ENCODE measurements at places on chromosomes 7 and 10.

GRCh38 chr10:96208271-96208670, 63.1 kb downstream of the BLNK start:
- no peak for DNase-seq

GRCh38 chr10:42999385-43000020, 77.4 kb upstream of the RET start:
- DNase-seq: no peak

DNA sequence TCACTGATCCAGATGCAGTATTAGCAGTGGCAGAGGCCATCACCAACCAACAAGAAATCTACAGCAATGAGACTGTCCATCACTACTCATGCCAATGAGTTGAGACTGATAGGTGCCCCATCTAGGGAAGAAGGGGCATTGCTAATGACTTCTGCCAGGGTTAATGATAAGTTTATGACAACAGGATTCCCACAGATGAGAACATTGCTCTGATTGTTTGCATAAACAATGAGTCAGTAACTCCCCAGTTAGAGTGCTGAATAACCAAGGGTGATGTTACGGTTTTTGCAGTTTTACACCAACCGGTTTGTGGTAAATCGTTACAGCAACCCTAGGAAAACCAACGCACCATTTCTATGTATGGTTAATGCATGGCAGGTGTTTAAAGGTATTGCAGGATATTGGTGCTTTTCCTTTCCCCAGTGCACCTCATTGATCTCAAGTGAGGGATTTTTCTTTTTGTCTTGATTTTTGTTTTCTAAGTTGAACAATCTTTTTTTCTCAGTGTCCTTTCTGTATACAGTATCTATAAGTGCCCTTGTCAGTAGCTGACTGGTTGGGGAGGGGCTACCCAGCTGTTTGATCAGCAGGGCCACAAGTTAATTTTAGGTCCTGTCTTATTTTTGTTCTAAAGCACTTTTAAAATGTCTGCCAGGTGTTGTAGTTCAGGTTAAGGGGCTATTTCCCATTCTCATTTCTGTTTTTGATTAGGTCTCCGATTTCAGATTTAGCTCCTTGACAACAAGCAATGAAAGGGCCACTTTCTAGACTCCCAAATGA, 3.9 kb upstream of the CSGALNACT2 start:
- DNase-seq: no peak

- DNase-seq: no peak
These were observed 1213.7 kb downstream of the GATA3 start for GRCh38 chr10:9268176-9268575.

DNA sequence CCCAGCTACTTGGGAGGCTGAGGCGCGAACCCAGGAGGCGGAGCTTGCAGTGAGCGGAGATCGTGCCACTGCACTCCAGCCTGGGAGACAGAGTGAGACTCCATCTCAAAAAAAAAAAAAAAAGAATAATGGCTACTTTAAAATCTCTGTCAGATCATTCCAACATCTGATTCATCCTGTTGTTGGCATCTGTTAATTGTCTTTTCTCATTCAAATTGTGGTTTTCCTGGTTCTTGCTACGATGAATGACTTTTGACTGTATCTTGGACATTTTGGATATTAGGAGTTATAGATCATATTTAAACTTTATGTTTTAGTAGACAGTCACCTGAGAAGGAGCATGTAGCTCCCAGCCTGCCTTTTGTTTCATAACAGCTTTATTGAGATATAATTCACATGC, 8.5 kb downstream of the TPST1 start:
- no peak for DNase-seq

DNA sequence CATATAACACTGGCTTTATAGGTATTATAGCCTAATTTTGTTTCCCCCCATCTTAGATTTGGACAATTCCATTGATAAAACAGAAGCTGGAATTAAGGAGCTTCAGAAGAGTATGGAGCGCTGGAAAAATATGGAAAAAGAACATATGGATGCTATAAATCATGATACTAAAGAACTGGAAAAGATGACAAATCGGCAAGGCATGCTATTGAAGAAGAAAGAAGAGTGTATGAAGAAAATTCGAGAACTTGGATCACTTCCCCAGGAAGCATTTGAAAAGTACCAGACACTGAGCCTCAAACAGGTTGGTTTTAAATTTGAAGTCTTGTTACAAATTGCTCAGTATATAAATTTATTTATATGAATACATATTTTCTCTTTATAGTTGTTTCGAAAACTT, 34.1 kb downstream of the SMC3 start:
- DNase-seq: no peak

DNA sequence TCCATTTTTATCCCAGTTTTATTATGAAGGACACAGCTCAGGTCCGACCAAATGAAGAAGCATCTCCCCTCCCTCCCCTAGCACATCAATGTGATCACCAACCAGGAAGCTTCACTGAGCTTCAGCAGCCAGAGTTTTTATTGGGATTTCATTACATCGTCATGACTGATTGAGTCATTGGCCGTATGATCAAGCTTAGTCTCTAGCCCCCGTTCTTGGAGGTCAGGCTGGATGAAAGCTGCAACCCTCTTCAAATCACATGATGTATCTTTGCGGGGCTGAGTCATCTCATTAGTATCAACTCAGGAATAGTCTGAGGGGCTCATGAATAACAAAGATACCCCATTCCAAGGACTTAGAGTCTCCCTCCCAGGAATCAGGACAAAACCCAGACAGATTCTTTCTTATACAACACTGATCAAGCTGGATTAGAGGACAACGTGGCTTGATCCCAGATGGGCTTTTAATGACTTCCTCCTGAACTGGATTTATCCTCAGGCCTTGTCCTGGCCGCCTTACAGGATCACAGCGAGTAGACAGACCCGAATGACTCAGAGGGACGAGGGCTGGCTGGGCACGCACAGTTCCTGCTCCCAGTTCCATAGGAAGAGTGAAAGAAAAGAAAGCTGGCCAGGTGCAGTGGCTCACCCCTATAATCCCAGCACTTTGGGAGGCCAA, 14.5 kb downstream of the LIMK1 start:
- DNase-seq: no peak

GRCh38 chr10:7944537-7944936, 110.0 kb upstream of the GATA3 start:
- no peak for DNase-seq

- no peak for DNase-seq
These were observed 110.7 kb downstream of the ICA1 start for GRCh38 chr7:8151161-8151725.

- DNase-seq: no peak
These were observed 4.3 kb upstream of the ANKRD61 start for GRCh38 chr7:6026820-6027311.

GRCh38 chr10:99779335-99779734, 3.1 kb upstream of the ABCC2 start:
- DNase-seq: no peak

DNA sequence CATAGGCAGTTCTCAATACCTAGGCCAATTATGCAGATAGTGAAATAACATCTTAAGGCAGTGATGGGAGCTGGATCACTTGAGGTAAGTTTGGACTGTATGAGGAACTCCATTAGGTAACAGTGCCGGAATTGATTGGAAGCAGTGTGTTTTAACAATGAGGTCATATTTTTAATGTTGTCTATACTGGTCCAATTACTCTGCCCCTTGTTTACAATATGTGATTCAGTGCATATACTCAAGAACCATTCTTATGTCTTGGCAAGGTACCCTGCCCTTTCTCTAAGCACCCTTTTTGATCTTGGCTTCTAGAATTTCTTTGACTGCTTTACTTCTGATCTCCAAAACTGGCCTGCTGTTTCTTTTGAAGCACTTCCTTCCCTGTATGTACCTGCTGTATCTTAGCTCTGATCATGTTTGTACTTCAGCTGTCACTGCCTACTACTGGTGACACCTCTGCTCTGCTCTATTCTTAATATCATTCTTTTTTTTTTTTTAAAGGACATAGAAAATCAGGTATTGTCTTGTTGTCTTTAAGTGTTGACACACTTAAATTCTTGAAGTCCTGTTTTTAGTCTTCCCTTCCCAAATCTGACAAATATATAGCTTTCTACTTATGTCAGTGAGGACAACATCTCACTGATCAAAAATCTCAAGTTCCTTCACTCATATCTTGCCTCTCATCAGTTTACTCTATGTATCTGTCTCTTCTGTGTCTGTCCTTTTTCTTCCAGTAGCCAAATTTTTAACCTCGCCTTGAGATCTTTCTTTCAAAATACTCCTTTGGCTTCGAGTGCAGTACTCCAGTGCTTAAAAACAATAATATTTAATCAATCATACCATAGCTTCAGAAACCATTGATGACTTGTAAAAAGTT, 46.4 kb upstream of the RPA3 start:
- no peak for DNase-seq

DNA sequence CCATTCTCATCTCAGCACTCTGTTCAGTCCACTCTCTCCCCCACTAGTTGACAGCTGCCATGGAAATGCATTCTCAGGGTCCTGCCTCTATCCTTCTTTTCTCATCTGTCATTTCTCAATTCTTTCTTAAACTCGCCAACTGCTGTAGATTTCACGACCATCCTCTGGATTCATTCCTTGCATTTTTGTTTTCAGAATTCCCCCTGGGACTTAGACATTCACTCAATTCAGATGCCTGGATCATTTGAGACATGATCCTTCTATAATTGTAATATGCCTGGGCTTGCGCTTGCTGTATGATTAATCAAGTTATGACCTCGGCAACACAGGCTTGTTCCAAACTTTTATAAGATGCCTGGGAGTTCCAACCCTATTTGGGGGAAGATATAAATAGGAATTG, 104.5 kb downstream of the RAB11FIP2 start:
- DNase-seq: no peak
